Right ventricle myocardium inferior (tissue), 1 donor: ENCODE measurements at places on chromosomes 3 and 15. TPM values are rescaled to one million over a fixed set of nuclear protein-coding genes. Genes with fewer than 3 reads are reported as not detected.

DNA sequence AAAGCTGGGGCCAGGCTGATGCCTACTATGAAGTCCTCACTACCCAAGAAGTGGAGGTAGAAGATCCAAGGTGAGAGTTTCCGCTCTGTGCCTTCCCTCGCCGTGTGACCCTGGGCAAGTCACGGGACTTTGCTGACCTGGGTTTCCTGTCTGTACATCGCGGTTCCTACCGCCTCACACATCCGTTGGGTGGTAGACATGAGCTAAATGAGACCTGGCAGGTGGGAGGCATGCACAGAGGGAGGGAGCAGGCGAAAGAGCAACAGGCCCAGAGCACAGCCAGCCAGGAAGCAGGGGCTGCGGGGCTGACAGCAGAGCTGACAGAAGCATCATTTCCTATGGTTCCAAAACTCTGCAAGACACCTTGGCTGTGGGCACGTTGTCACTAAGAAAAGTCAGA, 157.3 kb upstream of the BHLHE40 start:
- DNase-seq, result no peak

- DNase-seq, result no peak
Measured at GRCh38 chr3:188234132-188234531, 80.2 kb downstream of the LPP start.

DNA sequence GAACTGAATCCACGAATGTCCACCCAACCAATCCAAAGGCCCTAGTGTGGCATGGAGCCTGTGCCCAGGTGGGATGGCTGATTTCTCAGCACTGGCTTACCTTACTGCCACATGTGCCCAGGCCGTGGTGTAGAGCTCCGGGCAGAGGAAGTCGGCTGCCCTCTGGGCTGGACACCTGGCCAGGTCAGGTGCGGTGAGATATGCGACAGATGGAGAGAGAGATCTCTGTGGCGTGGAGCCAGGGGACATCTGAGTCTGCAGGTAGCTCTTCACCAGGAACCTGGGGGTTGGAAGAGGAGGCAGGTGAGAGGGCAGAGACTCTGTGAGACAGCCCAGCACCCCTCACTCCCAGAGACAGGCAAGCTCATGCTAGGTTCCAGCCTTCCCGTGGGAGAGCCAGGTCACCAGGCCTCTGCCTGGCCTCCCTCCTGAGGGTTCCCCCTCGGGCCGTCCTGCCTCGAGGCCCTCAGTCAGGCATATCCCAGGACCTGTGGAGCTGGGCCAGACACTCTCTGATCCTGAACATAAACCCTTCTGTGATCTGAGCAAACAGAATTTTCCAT, 12.6 kb downstream of the ACOX2 start:
- no peak for DNase-seq

The GPR27 gene
- total RNA-seq, result 3.7 TPM

The ALG1L2 gene
- not detected for total RNA-seq

GRCh38 chr15:101523560-101523940, 34.0 kb upstream of the PCSK6 start:
- no peak for DNase-seq

- DNase-seq, result no peak
Measured at GRCh38 chr3:9121366-9122001, 128.0 kb downstream of the SRGAP3 start.

DNA sequence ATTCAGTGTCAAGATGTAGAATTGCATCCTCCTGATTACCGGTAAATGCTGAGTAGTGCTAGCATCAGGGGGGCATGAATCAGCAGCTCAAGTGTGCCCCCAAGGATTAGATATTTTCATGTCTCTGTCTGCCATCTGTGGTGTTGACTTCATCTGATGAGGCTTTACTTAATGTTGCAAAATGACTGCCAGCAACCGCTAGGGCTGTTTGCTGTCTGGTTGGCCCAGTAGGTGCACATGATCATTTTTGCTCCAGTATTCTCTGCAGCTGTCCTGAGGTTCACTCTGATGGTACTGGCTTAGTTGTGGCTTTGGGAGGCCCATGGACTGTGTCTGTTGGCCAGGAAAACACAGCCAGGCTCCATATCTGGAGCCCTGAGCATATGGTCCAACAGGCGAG, 316.4 kb downstream of the SOX2 start:
- DNase-seq, result no peak

GRCh38 chr3:11411956-11412355, 139.8 kb downstream of the ATG7 start:
- DNase-seq, result no peak

GRCh38 chr3:37715358-37715757, 146.3 kb upstream of the CTDSPL start:
- no peak for DNase-seq

DNA sequence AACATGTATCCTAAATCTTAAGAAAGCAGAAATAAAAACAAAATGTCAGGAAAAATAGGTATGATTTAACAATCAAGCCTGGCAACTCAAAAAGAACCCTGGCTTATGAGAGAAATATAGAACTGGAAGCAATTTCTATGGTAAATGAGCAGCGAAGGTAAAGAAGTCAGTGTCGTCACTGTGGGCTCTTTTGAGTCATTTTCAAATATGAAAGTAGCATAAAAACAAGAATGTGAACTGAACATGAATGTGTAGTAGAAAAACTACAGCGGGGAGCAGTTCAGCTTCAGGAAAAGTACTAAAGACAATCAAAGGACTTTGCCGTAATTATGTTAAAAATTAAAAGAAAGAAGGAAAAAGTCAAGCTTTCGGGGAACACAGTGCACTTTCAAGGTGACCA, 17.5 kb downstream of the LSG1 start:
- DNase-seq, result no peak

The APBA2 gene
- 2.0 TPM for total RNA-seq

- peak; percentile 83 for DNase-seq
Measured at GRCh38 chr15:57609805-57610529, 18.3 kb downstream of the MYZAP start.

- no peak for DNase-seq
Measured at GRCh38 chr15:31175484-31175883, 74.0 kb upstream of the TRPM1 start.

The SLC9A9 gene
- 9.3 TPM for total RNA-seq

GRCh38 chr3:112136959-112137693, 4.1 kb upstream of the GCSAM start:
- no peak for DNase-seq

The CIB1 gene
- 73.2 TPM for total RNA-seq

DNA sequence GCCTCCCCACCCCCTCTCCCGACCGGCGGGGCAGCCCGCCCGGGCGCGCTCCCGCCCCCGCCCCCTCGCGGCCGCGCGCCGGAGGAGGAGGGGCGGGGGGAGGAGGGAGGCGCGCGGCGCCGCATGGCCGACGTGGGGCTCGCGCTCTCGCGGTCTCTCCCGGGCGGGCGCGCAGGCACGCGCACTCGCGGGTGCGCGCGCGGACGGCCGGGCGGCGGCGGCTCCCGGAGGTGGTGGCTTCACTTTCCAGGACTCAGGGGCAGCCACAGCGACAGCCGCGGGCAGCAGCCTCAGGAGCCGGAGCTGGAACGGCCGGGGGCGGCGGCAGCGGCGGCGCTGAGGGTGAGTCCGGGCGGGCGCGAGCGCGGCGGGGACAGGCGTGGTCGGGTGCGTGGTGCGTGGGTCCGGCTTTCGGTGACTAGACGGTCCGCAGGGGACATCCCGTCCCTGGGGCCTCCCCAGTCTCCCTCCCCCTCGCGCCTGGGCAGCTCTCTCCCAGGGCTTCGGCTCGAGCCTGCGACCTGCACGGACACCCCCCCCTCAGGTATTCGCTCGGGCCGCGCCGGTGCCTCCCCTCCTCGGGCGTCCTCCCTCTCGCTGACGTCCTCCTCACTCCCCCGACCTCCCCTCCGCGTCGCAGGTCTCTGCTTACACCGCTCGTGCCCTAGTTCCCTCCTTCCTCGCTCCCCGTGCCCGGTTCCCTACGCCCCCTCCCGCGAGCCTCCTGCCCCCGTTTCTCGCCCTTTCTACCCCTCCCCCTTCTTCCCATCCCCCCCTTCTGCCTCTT, at the start of gene UBE2E2:
TSS of gene UBE2E2 (plus strand) at position 407 of the 787 bp plus-strand sequence.
- peak; percentile 84 for DNase-seq

GRCh38 chr3:154981664-154982063, 98.5 kb upstream of the MME start:
- no peak for DNase-seq

The SCG3 gene
- total RNA-seq, result not detected

DNA sequence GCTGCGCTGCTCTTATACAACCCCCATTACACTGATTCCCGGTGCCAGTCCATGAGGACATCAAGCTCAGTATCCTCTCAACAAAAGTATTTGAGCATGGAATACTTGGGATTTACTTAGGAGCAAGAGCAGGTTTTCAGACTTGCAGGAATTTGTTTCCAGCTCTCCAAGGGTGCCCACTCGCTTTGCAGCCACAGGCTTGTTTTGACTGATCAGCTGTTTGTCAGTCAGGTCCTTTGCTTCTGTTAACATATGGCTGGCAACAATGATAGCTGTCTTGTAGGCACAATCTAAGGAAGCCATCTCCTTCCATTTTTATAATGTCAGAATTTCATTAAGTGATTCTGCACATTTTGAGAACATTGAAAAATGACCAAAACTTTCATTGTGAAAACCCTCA, 38.2 kb upstream of the MCF2L2 start:
- DNase-seq, result no peak

DNA sequence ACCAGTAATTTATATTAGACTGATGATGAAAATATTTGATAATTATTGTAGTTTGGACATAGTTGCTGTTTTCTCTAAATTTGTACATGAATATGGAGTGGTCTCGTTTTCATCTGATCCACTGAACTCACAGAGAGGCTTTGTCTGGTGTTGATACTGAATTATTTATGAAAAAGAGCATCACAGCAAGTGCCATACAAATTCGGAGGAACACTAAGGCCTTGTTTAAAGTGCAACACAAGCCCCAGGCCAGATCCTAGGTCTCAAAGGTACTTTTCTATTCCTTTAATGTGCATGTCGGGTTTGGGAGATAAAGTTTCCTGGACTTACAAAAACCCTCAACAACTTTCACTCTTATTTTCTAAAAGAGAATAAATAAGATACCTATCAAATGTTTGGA, 796.8 kb upstream of the EPHA6 start:
- no peak for DNase-seq

DNA sequence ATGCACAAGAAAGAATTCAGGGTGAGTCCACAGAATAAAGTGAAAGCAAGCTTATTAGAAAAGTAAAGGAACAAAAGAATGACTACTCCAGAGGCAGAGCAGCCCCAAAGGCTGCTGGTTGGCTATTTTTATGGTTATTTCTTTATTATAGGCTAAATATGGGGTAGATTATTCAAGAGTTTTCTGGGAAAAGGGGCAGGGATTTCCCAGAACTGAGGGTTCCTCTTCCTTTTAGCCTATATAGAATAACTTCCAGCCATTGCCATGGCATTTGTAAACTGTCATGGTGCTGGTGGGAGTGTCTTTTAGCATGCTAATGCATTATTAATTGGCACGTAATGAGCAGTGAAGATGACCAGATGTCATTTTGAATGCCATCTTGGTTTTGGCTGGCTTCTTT, 13.6 kb downstream of the GLDN start:
- DNase-seq, result no peak

- DNase-seq, result no peak
Measured at GRCh38 chr15:65851981-65852380, 17.3 kb upstream of the RAB11A start.

GRCh38 chr15:27111323-27111722, 140.3 kb downstream of the GABRG3 start:
- DNase-seq, result no peak

DNA sequence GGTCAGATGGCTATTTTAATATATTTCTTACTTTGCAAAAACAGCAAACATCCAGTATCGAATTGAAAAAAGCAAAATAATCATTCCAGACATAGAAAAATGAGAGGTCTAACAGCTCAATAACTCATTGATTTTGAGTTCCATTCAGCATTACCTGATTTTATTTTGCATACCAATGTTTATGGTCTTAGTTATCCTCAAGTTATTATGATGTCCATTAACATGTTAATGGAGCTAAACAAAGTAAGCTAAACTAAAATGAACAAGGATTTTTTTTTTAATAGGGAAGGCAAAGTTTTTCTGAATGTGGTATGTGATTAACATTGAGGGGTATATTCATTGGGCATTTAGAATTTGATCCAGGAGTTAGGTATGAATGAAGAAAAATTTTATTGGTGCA, 13.1 kb downstream of the MYH15 start:
- no peak for DNase-seq

GRCh38 chr3:53496984-53497383, 2.6 kb downstream of the CACNA1D start:
- no peak for DNase-seq

DNA sequence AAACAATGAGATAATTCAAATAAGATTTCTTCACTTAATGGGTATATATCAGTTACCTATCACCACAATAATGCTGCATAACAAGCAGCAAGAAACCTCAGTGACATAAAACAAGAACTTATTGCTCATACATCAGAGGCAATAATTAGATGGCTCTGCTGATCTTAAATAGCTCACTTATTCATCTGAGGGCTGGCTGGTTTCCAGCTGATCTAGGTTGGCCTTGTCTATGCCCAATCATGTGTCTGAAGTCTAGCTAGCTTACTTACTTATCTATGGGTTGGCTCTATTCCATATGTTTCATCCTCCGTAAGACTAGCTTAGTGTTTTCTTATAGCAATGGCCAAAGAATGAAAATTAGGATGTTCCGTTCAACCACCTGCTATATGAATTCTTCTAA, 109.4 kb upstream of the AGTR1 start:
- DNase-seq, result no peak

The CEMIP gene
- 0.14 TPM for total RNA-seq

The BLM gene
- 26.6 TPM for total RNA-seq

DNA sequence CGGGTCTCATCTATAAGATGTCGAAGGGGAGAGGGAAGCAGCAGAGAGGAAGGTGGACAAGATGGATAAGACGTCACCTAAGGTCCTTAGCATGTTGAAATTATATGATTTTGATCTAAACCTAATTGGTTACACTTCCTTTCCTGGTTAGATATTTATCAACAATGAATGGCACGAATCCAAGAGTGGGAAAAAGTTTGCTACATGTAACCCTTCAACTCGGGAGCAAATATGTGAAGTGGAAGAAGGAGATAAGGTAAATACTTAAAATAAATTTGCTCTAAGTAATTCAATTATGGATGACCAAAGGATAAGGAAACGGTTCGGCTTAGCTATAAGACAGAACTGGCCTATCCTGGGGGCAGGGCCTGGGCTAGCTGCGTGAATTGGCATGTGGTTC, 5.5 kb downstream of the ALDH1A3 start:
- no peak for DNase-seq

GRCh38 chr3:13044496-13045240, 28.6 kb downstream of the IQSEC1 start:
- no peak for DNase-seq

GRCh38 chr3:105355408-105356061, 11.2 kb upstream of the ALCAM start:
- no peak for DNase-seq

- DNase-seq, result no peak
Measured at GRCh38 chr3:55511895-55512570, 24.9 kb upstream of the WNT5A start.
